Bone marrow (tissue), 2 donors: ENCODE measurements at places on chromosomes 3 and 15.

DNA sequence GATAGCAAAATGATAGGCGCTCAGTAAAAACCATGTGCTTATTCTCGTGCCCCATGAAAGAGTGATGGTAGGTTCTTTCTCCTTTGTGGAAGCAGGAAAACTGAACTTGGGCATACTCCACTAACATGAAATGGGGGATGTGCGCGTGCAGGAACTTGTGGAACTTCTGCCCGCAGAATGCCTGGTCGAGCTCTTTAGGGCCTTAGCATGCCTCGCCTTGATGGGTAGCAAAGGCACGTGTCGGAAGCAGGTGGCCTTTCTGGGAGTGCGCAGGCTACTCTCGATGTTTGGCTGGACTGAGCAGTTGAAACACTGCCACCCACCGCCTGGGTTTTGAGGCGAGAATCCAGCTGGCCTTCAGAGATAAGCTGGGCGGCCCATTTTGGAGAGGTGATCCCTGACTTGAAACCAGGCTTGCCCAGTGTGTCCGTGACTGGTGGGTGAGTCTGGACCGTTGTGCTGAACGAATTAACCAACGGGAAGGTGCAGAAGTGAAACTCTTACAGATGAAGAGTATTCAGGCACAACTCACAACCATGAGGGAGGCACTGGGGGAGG is 842 bp downstream of the PCCB start:
- peak; percentile 28 for DNase-seq

- no peak for DNase-seq
Observed at GRCh38 chr15:38085114-38085513, 150.7 kb downstream of the TMCO5A start.

- DNase-seq: no peak
Observed at GRCh38 chr3:58384381-58385090, 49.1 kb downstream of the PDHB start.

- DNase-seq: no peak
Observed at GRCh38 chr3:161372321-161373260, 1.3 kb upstream of the SPTSSB start.

DNA sequence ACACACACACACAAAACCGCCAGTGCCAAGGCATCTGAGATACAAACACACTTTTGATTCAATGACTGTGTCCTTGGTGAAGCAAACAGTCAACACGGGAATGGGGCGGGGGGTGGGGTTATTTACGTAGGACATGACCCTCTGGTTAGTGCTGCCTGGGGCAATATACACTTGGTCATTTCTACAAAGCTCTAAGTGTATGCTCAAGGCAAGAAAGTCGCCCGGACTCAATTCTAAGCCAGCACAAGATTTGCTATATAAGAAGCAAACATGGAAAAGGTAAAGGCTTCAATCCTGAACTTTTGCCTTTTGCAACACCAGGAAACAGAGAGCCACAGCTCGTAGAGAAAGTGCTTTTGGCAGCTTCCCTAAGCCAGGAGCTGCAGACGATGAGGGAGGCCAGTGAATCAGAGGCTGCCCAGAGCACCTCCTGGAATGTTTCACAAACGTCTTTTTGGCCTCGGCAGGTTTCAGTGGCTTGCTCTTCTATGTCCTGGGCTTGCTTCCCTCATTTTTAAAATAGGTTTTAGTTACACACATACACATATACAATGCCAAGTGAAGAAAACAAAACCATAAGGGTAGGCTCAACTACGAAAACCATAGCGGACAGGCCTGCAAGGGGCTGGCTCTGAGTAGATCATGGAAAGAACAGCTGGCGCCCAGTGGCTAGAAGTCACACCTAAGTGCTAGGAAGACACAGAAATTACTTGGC is 73.6 kb downstream of the TM4SF4 start:
- no peak for DNase-seq

DNA sequence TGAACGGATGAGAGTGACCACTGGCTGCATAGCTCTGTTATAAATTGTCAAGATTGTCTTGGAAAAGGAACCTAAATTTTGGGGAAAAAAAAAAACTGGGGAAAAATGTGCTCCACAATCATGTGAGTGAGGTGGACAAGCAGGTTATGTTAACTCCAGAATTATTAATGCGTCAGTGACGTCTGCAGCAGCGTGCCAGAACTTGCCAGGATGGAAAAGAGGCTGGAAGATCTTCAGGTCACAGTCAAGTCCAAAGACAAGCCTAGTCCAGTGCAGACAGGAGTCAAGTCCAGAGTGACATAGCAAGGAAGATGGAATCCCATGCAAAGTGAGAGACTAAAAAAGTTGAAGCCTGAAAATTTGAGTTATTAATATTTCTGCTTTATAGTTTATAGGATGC is 140.6 kb downstream of the RYR3 start:
- DNase-seq: no peak
